ENCODE measurements at places on chromosomes 3 and 15. TPM values are rescaled to one million over a fixed set of nuclear protein-coding genes. Genes with fewer than 3 reads are reported as not detected.

DNA sequence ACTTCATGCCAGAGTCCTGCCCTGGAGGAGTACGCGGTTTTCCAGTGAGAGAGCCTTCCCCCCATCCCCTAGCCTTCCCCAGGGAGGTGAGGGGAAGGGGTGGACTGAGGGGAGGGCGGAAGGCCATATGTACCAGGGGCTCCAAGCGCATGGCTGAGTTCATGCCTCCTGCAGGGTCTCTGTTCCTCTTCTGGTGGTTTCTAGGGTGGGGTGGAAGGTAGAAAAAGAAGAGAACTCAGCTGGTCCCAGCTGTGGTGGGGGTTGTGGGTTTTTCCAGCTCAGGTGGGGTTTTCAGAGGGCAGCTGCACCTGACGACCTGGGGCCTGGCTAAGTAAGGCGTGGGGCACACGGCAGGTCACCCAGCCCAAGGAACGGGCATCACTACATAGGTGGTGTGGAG lies 10.7 kb upstream of the IQSEC1 start:
- DNase-seq: no peak

GRCh38 chr15:75867449-75867848 lies 24.2 kb downstream of the UBE2Q2 start:
- DNase-seq: no peak

GRCh38 chr3:125916376-125916978 lies 52.5 kb upstream of the ROPN1B start:
- peak; percentile 95 for DNase-seq

GRCh38 chr3:112774293-112774926 lies 72.3 kb downstream of the CD200R1L start:
- DNase-seq: no peak

GRCh38 chr15:69410248-69410874 lies 3.8 kb upstream of the KIF23 start:
- DNase-seq: no peak

DNA sequence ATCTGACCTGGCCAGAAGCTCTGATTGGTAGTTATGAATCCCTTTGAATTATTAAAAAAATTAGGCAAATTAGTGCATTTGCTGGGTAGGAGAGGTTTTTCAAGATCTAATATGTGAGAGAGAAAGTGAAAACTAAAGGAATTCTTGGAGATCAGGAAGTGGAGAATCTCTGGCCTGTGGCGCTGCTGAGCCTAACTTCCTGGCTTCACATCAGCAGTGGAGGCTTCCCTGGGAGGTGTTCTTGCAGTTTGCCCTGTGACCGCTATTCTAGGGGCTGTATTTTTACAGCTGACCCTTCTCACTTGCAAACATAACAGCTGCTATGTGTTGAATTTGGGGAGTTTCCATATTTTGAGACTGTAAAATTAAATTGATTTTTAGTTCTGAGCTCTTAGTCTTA lies 166.4 kb downstream of the ATG7 start:
- DNase-seq: no peak

GRCh38 chr3:147418808-147419701 lies 9.9 kb downstream of the ZIC1 start:
- no peak for DNase-seq

DNA sequence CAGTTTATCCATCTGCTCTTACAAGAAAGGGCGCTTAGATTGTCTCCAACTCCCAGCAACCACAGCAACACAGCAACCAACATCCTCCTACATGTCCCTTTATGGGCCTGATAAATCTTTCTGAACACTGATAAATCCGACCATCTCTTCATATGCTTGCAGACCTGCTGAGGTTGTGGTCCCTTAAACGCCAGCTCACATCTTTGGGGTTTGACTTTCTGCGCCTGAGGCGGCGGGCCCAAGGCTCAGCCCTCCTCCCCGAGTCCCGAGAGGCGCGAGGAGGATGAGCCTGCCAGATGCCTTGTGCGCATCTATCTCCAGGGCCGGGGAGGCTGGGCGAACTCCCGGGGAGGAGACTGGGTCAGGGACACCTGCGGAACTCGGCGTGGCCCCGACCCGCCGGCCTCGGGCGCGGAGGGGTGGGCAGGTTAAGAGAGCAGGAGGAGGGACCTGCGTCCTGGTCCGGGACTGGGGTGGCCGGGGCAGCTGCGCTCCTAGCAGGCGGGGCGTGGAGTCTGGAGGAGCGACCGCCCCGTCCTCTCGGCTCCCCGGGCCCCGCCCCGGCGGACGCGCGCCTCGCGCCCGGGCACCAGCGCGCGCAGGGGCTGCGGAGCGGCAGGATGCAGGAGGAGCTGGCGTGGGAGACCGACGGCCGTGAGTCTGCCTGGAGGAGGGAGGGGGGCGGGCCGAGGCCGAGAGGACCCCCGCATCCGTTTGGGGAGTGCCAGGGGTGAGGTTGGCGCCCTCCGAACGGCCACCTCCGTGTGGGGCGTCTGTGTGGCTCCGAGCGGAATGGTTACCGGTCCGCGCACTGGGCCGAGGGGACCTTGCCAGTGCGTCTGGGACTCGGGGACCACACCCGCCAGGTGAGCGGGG lies at the start of gene ANKDD1A:
Gene ANKDD1A, plus strand, starts transcription at position 592 of the 876 bp plus-strand sequence. Its CDS starts 29 bp downstream, at position 621.
- no peak for DNase-seq

DNA sequence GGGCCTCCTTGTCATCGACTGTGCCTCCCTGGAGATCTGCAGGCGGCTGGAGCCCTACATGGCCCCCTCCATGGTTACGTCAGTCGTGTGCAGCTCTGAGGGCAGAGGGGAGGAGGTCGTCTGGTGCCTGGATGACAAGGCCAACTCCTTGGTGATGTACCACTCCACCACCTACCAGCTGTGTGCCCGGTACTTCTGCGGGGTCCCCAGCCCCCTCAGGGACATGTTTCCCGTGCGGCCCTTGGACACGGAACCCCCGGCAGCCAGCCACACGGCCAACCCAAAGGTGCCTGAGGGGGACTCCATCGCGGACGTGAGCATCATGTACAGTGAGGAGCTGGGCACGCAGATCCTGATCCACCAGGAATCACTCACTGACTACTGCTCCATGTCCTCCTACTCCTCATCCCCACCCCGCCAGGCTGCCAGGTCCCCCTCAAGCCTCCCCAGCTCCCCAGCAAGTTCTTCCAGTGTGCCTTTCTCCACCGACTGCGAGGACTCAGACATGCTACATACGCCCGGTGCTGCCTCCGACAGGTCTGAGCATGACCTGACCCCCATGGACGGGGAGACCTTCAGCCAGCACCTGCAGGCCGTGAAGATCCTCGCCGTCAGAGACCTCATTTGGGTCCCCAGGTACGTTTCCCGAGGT lies 146.5 kb downstream of the LRRK1 start:
- no peak for DNase-seq

DNA sequence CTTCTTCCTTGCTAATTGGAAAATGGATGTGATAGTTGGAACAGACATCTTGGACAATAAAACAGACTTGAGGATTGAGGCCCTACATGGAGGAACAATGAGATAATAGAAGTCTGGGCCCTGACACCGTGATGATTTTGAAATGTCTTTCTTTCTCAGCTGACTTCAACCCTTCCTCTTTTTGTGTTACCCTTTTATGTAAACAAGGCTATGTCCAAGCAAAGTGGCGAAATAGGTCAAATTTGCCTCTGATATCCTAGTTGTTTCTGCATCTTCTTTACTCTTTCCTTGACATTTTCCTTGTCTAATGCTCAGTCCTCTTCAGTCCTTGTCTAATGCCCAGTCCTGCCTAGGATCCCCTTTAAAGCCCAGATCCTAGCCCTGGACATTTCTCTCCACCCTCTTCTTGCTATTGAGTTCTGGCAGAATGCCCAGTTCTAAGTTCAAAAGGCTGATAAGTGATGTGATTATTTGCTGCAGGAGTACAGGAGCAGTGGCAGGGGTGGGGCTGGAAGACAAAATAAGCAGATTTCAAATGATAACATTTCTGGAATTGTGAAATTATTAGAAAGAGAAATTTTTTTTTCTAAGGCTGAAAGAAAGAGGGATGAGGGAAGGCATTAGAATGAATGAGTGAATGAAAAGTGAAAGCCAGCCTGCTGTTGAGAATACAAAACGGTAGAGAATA lies 6.5 kb upstream of the VPS8 start:
- no peak for DNase-seq

Gene MGA
- 34.9 TPM for total RNA-seq

Gene GUCA1C
- total RNA-seq: not detected

Gene OR5K2
- total RNA-seq: not detected

Gene CAV3
- total RNA-seq: not detected

Gene SYNPR
- not detected for total RNA-seq

Gene ZNF710
- 5.4 TPM for total RNA-seq
